ENCODE measurements at places on chromosomes 1 and 21.

DNA sequence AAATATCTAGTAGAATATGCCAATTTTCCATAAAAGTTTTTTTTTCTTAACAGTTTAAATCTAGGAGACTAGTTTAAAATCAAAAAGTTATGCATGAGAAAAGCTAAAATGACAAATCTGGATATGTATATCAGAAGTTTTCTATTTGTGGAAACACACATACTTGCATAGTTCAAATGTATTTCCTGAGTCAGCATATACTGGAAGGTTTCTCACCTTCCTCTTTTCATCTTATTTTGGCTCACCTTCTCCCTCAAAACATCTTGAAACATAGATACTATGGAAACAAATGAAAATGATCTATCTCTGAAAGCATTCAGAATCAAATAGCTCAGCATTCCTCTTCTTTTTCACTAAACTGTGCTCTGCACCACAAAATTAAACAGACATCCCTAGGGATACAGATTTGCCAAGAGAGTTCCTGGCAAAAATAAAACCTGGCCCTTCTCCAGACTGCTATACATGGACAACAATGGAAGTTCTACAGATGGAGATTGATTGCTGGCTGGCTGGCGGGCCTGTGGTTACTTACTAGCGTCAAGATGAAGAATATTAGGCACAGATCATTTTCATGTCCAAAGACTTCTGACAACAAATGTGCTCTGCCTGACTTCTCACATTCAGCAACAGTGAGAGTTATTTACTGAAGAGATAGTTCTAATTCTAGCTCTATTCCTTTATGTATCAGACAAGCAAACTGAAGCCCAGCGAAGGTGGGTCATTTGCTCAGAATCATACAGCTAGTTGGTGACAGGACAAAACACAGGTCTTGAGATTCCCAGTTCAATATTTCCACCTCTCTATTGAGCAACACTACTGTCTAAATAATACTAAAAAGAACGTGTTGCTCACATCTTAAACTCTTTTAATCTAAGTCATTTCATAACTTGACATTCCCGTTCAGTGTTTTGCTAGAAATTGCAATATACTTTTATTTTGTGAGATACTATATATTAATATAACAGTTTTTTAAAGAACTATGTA is 26.6 kb downstream of the DIPK1A start:
- DNase-seq = no peak
- no peaks in the 10 kb centered on the region for H3K27me3 ChIP-seq
- no peaks in the 10 kb centered on the region for H3K36me3 ChIP-seq

DNA sequence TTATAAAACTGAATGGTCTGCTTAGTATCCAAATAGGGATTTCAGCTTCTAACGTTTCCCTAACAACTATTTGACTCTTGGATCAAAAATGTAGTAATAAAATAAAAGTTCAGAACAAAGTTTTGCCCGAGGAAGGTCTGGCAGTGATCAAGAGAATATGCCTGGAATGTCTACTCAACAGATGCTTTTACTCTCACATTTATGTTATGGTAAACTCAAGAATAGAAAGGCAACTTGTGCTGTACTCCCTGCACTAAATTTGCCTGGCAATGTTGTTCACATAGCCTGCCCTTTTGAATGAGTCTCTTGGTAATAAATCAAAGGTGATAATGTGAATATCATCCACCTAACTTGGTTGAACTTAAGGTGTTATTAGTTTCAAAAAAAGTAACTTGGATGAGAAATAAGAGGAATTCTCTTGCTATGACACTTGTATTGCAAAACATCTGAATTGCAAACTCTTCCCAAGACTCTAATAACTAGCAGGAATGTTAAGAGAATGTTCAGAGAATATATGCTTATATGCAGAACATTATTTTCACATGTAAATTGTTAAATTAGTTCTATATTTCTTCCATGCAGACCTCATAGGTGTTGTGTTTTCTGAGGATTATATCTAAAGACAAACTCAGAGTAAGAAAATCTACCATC is 215.8 kb downstream of the COL24A1 start:
- H3K36me3 ChIP-seq = no peaks in the 10 kb centered on the region
- no peak overlapping the region for H3K27ac ChIP-seq
- no peaks in the 10 kb centered on the region for H3K27me3 ChIP-seq
- no peaks in the 10 kb centered on the region for H3K4me1 ChIP-seq
- no peak overlapping the region for H3K4me3 ChIP-seq

DNA sequence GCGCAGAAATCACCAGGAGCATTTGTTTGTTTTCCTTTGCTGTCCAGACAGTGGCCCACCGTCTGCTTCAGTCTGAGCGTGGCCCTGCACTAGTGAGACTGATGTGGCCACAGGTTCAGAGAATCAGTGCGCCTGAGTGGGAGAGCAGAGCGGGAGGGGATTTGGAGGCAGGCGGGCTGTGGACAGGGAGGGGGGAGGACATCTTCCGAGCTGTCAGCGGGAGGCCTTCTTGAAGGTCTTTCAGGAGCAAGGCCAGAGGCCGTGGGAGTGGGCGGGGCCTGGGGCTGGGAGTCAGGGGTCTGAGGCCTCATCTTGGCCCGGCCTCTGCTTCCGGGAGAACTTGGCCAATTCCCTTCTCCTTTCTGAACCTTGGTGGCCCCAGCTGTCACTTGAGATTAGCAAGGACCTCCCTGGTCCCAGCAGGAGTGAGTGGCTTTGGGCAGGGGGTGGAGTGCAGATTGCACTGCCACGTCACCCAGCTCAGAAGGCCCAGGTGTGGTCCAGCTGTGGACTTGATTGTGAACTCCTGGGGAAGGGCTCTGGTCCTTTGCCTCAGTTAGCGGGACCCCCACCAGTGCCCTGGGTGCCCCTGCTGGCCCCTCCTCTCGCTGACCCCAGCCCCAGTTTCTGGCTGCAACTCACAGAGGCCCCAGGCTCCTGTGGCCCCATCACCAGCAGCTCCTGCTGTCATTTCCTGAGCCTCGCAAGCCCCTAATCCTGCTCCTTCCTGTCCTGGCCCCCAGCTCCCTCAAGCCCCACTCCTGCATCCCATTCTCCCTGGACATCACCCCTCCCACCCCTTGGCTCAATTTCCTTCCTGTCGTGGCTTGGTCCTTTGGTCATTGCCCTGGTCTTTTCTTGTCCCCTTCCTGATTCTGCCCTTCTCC is 8.4 kb downstream of the TNFRSF1B start:
- DNase-seq = no peak
- no peak overlapping the region for H3K4me3 ChIP-seq
- H3K27ac ChIP-seq = peak overlapping the region; percentile 89
- peaks cover 24% of the 10 kb centered on the region for H3K4me1 ChIP-seq

DNA sequence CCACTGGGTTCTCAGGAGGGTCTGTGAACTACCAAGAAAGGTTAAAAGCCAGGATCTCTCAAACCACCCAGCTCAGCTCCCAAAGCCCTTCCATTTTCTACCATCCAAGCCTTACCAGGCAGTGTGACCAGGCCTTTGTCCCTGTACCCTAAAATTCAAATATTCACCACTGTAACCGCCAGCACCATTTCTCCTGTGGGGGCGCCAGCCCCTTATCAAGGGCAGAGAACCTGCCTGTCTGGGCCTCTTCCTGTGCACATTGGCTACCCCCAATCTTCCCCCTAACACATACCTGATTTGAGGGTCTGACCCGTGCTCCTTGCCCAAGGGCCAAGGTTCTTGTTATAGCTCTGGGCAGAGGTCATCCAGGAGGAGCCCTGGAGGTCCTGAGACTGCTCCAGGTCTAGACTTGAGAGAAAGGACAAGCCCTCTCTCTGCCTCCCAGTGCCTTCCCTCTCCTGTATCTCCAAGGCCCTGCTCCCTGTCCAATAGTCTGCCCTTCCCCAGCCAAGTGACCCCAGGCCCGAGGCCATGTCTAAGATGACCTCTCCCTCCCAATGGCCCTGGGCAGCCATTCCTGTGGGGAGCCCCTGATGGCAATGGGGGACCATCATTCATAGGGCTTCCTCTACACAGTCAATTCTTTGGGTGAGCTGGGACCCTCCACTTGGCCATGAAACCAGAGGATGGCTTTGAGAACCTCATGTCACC is 78.5 kb downstream of the FHAD1 start:
- DNase-seq = no peak
- H3K4me3 ChIP-seq = no peak overlapping the region
- H3K36me3 ChIP-seq = no peaks in the 10 kb centered on the region
- no peak overlapping the region for H3K27ac ChIP-seq
- H3K4me1 ChIP-seq = peaks cover 50% of the 10 kb centered on the region

DNA sequence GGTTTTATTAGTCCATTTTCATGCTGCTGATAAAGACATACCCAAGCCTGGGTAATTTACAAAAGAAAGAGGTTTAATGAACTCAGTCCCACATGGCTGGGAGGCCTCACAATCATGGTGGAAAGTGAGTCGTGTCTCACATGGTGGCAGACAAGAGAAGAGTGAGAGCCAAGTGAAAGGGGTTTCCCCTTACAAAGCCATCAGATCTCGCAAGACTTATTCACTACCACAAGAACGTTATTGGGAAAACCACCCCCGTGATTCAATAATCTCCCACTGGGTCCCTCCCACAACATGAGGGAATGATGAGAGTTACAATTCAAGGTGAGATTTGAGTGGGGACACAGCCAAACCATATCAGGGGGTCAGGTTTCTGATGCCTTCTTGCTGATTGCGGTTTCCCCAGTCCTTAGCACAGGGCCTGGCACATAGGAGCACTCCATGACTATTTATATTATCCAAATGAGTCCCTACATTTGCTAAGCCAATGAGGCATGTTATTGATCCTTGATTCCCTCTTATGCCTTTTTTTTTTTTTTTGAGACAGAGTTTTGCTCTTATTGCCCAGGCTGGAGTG is 35.3 kb upstream of the PAXBP1 start:
- no peaks in the 10 kb centered on the region for H3K27me3 ChIP-seq
- no peak overlapping the region for H3K27ac ChIP-seq
- no peaks in the 10 kb centered on the region for H3K4me1 ChIP-seq

GRCh38 chr1:51690285-51690961 is 73.5 kb downstream of the OSBPL9 start:
- no peak overlapping the region for H3K27ac ChIP-seq
- H3K36me3 ChIP-seq = no peaks in the 10 kb centered on the region
- no peak overlapping the region for H3K4me3 ChIP-seq
- no peaks in the 10 kb centered on the region for H3K27me3 ChIP-seq

DNA sequence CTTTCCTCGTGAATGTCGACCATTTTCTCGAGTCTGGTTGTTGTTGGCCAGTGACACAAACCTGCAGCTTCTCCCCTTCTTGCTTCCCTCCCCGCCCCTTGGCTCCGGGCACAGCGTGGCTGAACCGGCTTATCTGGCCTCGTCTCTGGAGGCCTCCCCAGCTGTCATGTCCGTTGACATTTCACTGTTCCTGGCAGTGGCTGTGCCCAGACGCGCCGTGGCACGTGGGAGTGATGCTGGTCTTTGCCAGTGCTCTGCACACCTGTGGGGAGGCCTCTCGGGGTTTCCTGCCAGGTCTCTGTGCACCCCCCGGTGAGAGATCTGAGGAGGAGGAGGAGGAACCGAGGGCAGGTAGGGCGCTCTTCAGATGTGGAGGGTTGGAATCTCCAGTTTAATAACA is 23.7 kb downstream of the SKI start:
- H3K36me3 ChIP-seq = no peaks in the 10 kb centered on the region
- DNase-seq = no peak
- peak overlapping the region; percentile 76 for H3K27ac ChIP-seq

DNA sequence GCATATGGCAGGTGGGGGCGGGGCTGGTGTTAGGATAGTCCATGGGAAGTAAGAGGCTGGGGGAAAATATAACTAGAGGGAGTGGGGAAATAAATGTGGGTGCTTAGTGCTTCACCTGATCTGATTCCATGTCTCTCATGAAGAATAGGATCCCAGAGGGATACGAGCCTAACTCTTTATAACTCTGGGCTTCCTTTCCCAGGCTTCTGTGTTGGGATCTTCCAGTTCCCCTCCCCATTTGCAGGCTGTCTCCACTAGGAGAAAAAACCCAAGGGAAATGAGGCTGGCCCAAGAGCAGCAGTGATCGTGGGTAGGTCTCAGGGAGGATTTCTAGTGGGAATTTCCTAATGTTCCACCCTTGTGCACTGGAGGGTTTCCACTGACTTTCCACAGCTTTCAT is 1.6 kb downstream of the KCNJ9 start:
- no peak overlapping the region for H3K27ac ChIP-seq
- peaks cover 7% of the 10 kb centered on the region for H3K36me3 ChIP-seq
- peaks cover 6% of the 10 kb centered on the region for H3K27me3 ChIP-seq
- no peaks in the 10 kb centered on the region for H3K4me1 ChIP-seq
- H3K4me3 ChIP-seq = no peak overlapping the region

DNA sequence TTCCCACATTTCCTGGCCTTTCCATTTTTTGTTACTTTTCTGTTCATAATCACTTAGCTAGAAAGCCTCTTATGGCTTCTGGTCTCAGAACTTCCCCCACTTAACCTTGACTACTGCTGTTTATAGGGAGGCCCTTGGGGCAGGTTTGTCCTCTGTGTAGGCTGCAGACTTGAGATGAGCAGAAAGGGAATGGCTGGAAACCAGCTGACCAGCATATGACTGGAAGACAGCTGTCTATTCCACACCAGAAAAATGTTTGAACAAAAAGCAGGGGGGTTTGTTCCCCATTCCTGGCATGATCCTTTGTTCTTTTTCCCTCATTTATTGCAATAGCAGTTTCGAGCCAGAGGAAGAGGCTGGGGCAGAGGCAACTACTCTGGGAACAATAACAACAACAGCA is 4.9 kb upstream of the SH3D21 start:
- peaks cover 21% of the 10 kb centered on the region for H3K36me3 ChIP-seq
- peaks cover 29% of the 10 kb centered on the region for H3K4me1 ChIP-seq
- no peak for DNase-seq
- no peaks in the 10 kb centered on the region for H3K27me3 ChIP-seq
- H3K4me3 ChIP-seq = no peak overlapping the region
- peak overlapping the region; percentile 81 for H3K27ac ChIP-seq

GRCh38 chr21:15309721-15310120 is 244.9 kb upstream of the NRIP1 start:
- H3K27me3 ChIP-seq = no peaks in the 10 kb centered on the region
- H3K36me3 ChIP-seq = no peaks in the 10 kb centered on the region
- H3K4me1 ChIP-seq = no peaks in the 10 kb centered on the region
- DNase-seq = no peak

DNA sequence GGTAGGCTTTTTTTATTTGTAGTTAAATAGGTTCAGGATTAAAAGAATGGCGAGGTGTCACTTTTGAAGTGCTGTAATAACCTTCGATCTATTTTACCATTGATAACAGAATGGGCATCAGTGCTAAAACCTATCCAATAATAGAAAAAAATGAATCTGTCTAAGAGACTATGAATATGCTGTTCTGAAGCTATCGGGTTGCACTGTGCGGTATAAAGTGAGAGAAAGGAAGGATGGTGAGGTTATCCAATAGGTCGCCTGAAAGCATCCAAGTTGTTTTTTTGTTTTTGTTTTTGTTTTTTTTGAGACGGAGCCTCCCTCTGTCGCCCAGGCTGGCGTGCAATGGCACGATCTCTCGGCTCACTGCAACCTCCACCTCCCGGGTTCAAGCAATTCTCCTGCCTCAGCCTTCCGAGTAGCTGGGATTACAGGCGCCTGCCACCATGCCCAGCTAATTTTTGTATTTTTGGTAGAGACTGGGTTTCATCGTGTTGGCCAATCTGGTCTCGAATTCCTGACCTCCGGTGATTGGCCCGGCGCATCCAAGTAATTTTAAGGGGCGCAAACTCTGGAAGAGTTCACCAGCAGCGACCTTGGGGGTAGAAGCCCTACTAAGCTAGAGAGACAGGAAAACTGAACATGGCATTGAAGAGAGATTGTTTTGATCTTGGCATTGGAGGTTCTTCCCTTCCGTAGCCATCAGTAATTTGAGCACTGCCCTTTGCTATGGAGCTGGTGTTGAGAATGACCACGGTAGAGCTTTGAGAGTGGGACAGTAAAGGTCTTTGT is 8.7 kb upstream of the MDM4 start:
- no peaks in the 10 kb centered on the region for H3K27me3 ChIP-seq
- H3K4me3 ChIP-seq = peak overlapping the region; percentile 56
- peak overlapping the region; percentile 92 for H3K27ac ChIP-seq

GRCh38 chr1:211490821-211491415 is 1.0 kb downstream of the RD3 start:
- no peaks in the 10 kb centered on the region for H3K4me1 ChIP-seq
- DNase-seq = no peak
- H3K27ac ChIP-seq = no peak overlapping the region
